ENCODE measurements at places on chromosomes 4 and X.

DNA sequence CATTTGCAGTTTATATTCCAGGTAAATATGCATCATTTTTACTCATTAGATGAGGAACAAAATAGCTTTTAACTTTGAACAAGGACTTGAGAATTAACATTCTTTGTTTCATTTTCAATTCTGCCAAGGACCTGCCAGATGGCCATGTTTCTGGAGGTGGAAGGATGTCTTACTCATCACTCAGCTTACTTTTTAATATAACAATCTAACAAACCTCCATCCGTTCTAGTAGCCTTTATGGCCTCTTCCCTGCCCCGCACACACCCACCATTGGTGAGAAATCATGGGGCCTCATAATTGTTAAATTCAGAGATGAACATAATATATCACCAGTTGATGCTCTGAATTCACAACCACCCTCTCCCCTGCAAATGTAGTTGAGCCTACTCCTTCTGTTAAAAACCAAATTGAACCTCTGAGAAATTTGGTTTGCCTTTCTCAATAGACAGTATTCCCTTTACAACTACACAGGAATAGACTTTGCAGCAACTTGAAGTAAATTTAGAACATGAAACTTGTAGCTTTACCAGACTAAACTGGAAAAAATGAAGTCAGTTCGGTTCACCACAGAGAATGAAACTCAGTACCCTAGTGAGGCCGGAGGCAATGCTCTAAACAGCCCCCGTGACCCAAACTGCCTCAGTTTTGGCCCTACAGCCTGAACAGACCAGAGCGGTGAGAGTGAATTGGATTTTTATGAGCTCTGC is 50.1 kb upstream of the ACSL4 start:
- peak overlapping the region; percentile 81 for H3K27ac ChIP-seq
- H3K4me3 ChIP-seq, result no peak overlapping the region
- H3K27me3 ChIP-seq, result no peaks in the 10 kb centered on the region
- no peak for DNase-seq
- H3K36me3 ChIP-seq, result no peaks in the 10 kb centered on the region

GRCh38 chr4:5471691-5472090 is 236.7 kb downstream of the EVC2 start:
- H3K4me1 ChIP-seq, result no peaks in the 10 kb centered on the region
- H3K27ac ChIP-seq, result no peak overlapping the region
- H3K36me3 ChIP-seq, result no peaks in the 10 kb centered on the region
- no peaks in the 10 kb centered on the region for H3K27me3 ChIP-seq
- DNase-seq, result no peak

DNA sequence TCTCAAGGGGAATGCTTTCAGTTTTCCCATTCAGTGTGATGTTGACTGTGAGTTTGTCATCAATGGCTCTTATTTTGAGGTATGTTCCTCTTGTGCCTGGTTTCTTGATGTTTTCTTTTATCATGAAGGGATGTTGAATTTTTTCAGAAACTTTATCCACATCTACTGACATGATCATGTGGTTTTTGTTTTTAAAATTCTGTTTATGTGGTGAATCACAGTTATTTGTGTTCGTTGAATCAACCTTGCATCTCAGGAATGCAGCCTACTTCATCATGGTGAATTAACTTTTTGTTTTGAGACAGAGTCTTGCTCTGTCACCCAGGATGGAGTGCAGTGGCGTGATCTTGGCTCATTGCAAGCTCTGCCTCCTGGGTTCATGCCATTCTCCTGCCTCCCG is 263.1 kb upstream of the KLF3 start:
- H3K27me3 ChIP-seq, result no peaks in the 10 kb centered on the region
- no peak overlapping the region for H3K4me3 ChIP-seq
- H3K27ac ChIP-seq, result no peak overlapping the region
- no peaks in the 10 kb centered on the region for H3K36me3 ChIP-seq
- no peak for DNase-seq

GRCh38 chrX:3582451-3582850 is 131.0 kb downstream of the PRKX start:
- H3K27ac ChIP-seq, result no peak overlapping the region
- no peak for DNase-seq
- H3K36me3 ChIP-seq, result no peaks in the 10 kb centered on the region
- no peaks in the 10 kb centered on the region for H3K27me3 ChIP-seq

GRCh38 chr4:122793811-122794210 is 32.8 kb upstream of the FGF2 start:
- DNase-seq, result no peak
- no peak overlapping the region for H3K4me3 ChIP-seq
- H3K27me3 ChIP-seq, result no peaks in the 10 kb centered on the region
- H3K36me3 ChIP-seq, result no peaks in the 10 kb centered on the region
- H3K27ac ChIP-seq, result no peak overlapping the region

- no peaks in the 10 kb centered on the region for H3K4me1 ChIP-seq
- no peak overlapping the region for H3K4me3 ChIP-seq
- H3K36me3 ChIP-seq, result no peaks in the 10 kb centered on the region
- no peak for DNase-seq
Observed at GRCh38 chr4:5044341-5044740, 6.9 kb upstream of the STK32B start.

DNA sequence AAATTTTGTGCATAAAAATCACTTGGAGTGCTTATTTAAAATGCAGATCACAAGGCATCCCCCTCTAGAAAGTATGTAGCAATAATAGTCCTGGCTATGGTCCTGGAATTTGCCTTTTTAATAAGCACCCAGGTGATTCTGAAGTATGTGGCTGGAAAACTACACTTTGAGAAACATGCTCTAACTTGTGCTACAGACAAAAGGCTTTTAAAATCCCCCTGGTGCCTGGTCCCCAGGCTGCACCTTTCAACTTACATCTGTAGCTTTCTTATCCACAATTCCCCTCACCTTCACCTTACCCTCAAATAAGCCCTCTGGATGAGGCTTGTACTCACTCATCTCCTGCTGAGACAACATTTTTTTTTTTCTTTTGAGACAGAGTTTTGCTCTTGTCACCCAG is 21.1 kb downstream of the ART3 start:
- no peaks in the 10 kb centered on the region for H3K4me1 ChIP-seq
- peaks cover 3% of the 10 kb centered on the region for H3K27me3 ChIP-seq
- no peak for DNase-seq
- no peak overlapping the region for H3K4me3 ChIP-seq
- no peak overlapping the region for H3K27ac ChIP-seq
- no peaks in the 10 kb centered on the region for H3K36me3 ChIP-seq

DNA sequence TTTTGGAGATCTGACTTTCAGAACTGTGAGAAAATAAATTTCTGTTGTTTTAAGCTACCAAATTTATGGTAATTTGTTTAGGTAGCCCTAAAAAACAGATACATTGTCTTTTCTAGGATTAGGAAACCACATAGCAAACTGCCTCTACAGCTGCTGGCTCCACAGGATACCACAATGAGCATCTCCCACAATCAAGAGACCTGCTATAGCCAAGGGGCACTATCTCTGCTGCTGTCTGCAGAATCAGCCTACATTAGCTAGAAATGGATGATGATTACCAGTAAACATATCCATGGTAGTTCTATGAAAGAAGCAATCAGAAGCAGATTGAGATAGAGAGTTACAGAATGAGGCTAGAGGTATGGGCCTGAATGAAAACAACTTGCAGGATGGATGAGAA is 244.4 kb upstream of the NDST4 start:
- H3K27me3 ChIP-seq, result no peaks in the 10 kb centered on the region
- DNase-seq, result no peak
- no peaks in the 10 kb centered on the region for H3K36me3 ChIP-seq
- no peak overlapping the region for H3K4me3 ChIP-seq
- no peak overlapping the region for H3K27ac ChIP-seq
- H3K4me1 ChIP-seq, result no peaks in the 10 kb centered on the region

DNA sequence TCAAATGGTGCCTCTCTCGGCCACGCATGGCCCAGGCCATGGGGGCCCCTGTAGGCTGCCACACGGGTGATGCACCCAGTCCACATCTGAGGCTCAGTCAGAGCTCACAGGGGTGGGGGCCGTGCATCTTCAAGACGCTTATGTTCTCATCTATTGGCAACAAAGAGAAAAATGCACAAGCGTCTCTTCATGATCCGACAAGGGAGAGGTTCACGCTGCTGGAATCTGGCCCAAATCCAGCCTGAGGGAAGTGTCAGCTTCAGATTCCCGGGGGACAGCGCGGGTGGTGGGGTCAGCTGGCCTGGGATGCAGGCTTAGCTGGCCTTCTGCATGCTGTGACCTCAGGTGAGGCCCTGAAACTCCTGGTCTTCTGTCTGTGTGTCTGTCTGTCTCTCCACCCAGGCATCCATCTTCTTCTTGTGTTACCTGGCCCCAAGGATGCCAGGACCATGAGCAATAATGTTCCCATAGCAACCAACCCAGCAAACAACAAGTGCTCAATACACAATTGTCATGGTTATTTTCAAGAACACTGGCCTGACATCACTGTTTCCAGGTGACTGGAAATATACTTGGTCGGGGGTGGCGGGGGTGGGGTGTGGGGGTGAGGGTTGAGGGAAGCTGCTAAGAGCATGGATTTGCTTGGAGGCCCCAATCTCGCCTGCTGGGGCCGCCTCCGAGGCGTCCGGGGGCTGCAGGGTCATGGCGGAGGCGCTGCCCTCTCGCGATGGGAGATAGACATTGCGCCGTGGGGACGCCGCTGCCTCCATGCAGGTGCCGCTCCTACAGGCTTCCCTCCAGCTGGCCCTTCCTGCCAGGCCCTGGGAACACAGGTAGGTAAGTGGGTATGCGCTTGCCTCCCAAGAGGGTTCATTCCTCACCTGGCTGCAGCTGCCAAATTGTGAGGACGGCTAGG is 48.3 kb downstream of the ABLIM2 start:
- H3K27me3 ChIP-seq, result no peaks in the 10 kb centered on the region
- H3K27ac ChIP-seq, result no peak overlapping the region
- no peaks in the 10 kb centered on the region for H3K4me1 ChIP-seq
- DNase-seq, result no peak
- H3K36me3 ChIP-seq, result no peaks in the 10 kb centered on the region
- H3K4me3 ChIP-seq, result no peak overlapping the region

DNA sequence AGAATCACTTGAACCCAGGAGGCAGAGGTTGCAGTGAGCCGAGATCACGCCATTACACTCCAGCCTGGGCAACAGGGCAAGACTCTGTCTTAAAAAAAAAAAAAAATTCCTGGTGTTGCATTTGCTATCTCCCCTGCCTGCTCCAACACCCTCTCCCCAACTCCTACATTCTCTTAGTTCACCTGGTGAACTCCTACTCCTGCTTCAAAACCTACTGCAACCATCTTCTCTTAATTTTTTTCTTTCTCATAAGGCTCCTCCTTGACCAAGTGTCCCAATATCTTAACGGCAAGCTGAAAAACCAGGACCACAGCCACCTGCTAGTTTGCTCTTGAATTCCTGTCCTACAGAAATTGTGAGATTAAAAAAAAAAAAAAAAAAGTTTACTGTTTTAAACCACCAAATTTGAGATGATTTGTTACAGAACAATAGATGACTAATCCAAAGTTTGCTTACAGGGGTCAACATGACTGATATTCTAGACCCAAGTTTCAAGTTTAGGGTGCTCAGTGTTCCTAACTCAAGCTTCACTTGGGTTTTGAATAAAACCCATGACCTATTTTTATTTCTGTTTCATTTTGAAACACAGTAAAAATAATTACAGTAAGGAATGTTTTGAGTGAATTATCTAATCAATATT is 13.1 kb upstream of the ANXA5 start:
- H3K27ac ChIP-seq, result no peak overlapping the region
- no peak overlapping the region for H3K4me3 ChIP-seq
- no peak for DNase-seq
- H3K4me1 ChIP-seq, result peaks cover 6% of the 10 kb centered on the region
- no peaks in the 10 kb centered on the region for H3K36me3 ChIP-seq
- H3K27me3 ChIP-seq, result no peaks in the 10 kb centered on the region
